Effector CD8-positive, alpha-beta T cell (primary cell): ENCODE measurements at places on chromosomes 4 and X.

DNA sequence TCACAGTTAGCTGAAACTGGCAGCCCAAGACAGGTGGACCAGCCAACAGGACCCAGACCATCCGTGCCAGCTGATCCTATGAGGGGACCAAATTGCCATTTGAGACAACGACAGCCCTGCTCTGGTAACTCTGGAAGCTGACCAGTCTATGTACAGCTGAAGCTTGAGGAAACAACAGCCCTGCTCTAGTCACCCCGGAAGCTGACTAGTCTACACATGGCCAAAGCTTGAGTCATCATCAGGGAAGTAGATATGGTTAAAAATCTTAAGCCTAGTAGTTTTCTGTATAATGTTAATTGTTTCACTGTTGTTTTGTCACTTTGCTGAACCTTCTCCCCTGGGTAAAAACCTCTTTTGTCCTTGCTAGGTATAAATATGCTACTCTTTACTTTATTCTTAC is 905.4 kb upstream of the NDST4 start:
- no peak for DNase-seq

GRCh38 chr4:127347936-127348335 is 284.8 kb upstream of the INTU start:
- DNase-seq = no peak

DNA sequence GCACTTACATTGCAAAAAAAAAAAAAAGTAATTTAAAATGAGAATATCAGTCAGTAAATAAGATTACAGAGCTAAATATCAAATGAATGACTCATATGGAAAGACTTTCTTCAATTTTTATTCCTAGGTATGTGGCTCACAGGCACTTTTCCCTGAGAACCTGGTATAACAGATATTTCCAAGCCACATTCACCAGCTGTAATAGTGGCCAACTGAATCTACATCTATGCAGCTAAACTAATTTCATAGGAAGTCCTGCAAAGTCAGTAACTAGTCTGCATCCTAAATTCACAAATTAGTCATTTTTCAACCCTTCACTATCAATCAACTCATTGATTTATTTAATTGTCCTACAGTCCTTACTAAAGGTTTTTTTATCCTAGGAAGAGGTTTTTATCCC is 5.6 kb downstream of the PDE5A start:
- DNase-seq = no peak

DNA sequence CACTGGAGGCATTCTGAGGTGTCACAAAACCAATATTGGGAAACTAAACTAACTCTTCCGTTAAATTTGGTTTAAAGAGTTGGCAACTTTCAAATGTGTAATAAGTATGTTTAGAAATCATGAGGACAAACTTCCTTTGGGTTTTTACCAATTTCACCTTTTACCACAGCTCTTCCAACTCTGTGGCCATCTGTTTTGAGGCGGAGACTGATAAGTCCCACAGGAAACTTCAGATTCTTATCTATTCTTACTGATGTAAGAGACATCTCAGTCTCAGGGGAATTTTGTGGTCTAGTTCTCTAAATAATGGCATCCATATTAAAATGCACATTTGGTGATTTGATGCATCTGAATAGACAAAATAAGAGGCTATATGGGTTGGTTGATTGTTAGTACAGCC is 229.2 kb upstream of the AFF2 start:
- no peak for DNase-seq

- DNase-seq = no peak
Measured at GRCh38 chrX:24294619-24295018, 19.2 kb downstream of the SUPT20HL2 start.
